ENCODE measurements at places on chromosomes 5 and 9. TPM values are rescaled to one million over a fixed set of nuclear protein-coding genes. Genes with fewer than 3 reads are reported as not detected.

Gene SPATA31D4
- total RNA-seq: not detected

Gene PCDHA10
- not detected for total RNA-seq

Gene RASGEF1C
- not detected for total RNA-seq

Gene TNFSF8
- total RNA-seq: 59.9 TPM

Gene MROH2B
- not detected for total RNA-seq

Gene SV2C
- total RNA-seq: not detected

Gene CMYA5
- total RNA-seq: 0.16 TPM

Gene PHYHD1
- total RNA-seq: 0.49 TPM

Gene PCDHB2
- total RNA-seq: not detected

Gene BTNL8
- total RNA-seq: 0.20 TPM

Gene RLN1
- total RNA-seq: 0.91 TPM

Gene MELK
- 49.8 TPM for total RNA-seq

Gene SLC34A1
- not detected for total RNA-seq

Gene SPATA6L
- total RNA-seq: 0.44 TPM

Gene CD72
- total RNA-seq: 11.5 TPM

Gene FAM169A
- total RNA-seq: 12.0 TPM

Gene SOX30
- total RNA-seq: not detected

Gene ANKRD18A
- total RNA-seq: 3.9 TPM

Gene CARD6
- total RNA-seq: 2.3 TPM

Gene ANP32B
- total RNA-seq: 405 TPM

Gene ALDOB
- not detected for total RNA-seq

Gene C5orf58
- not detected for total RNA-seq

Gene SYNPO
- 0.76 TPM for total RNA-seq

Gene RPL35
- total RNA-seq: 2,231 TPM

Gene FOXD4
- not detected for total RNA-seq

Gene SOHLH1
- total RNA-seq: not detected

Gene FOXD4L4
- not detected for total RNA-seq

Gene STC2
- 41.1 TPM for total RNA-seq

Gene CDC23
- 46.3 TPM for total RNA-seq

Gene ALDH1A1
- not detected for total RNA-seq

Gene LRRC19
- not detected for total RNA-seq

Gene PCDHAC1
- total RNA-seq: not detected

Gene FUBP3
- total RNA-seq: 48.4 TPM

Gene UBE2QL1
- not detected for total RNA-seq

Gene WNT8A
- total RNA-seq: not detected

Gene CCNI2
- total RNA-seq: 8.4 TPM

Gene IL5
- not detected for total RNA-seq

Gene GOLM1
- total RNA-seq: 5.3 TPM

Gene TSSK1B
- total RNA-seq: not detected

Gene PCDHGA11
- total RNA-seq: 0.06 TPM

Gene SEMA4D
- total RNA-seq: 245 TPM

Gene SCGB3A2
- not detected for total RNA-seq

Gene FOXD4L6
- not detected for total RNA-seq

Gene SAXO1
- total RNA-seq: not detected

Gene DBH
- not detected for total RNA-seq

Gene ELL2
- total RNA-seq: 41.9 TPM

Gene FAM153A
- 27.3 TPM for total RNA-seq

Gene PCDHGA10
- not detected for total RNA-seq

Gene LOX
- not detected for total RNA-seq

Gene ERGIC1
- total RNA-seq: 46.9 TPM

Gene CARTPT
- total RNA-seq: not detected

Gene FGF1
- total RNA-seq: not detected

Gene RASGRF2
- 12.3 TPM for total RNA-seq

Gene DCAF10
- total RNA-seq: 10.5 TPM

Gene ASB6
- 25.1 TPM for total RNA-seq

Gene C9orf50
- not detected for total RNA-seq

Gene C5
- total RNA-seq: 1.5 TPM

Gene KIAA0825
- total RNA-seq: 1.0 TPM

Gene FRMD3
- total RNA-seq: 0.80 TPM

Measured in activated naive CD8-positive, alpha-beta T cell treated with anti-CD3 and anti-CD28 coated beads for 36 hours (primary cell).